Coronary artery (tissue), 2 donors: ENCODE measurements at places on chromosomes 2 and 18.
A peak's percentile ranks its signal among the peaks of the same experiment; 100 is the strongest.

DNA sequence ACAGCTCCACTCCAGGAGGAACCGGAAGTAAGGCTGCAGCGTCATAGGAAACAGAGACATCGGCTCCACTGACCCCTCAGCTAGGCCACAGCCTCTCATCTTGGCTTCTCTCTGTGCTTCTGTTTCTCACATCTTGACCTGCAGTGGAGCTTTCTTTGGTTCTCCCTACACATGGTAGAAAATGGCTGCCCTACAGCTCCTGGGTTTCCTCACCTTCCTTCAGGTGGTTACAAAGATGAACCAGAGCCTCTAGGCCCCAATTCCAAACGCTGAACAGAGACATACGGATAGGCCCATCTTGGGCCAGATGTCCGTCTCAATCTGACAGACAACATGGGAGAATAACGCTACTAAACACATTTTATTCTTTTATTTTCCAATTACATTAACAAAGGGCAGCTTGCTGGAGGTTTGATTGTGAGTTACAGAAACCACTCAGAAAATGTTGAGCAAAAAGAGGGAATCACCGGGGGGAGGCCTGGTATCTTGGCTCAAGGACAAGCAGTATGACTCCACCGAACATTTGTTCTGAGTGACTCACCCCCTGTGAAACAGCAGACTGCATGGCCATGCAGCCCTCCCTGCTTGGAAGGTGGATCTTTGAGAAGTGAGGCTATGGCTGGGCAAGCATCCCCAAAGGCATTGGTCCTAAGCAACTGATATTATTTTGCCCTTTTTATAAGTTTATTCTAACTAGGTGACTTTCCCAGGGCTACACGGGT is 303.5 kb downstream of the CDCA7 start:
- no peak for DNase-seq

- DNase-seq = no peak
Observed at GRCh38 chr2:17621781-17622180, 81.3 kb downstream of the VSNL1 start.

GRCh38 chr2:107461301-107461700 is 365.4 kb upstream of the RGPD4 start:
- no peak for DNase-seq

- DNase-seq = no peak
Observed at GRCh38 chr2:105249181-105249580, 7.6 kb downstream of the GPR45 start.

GRCh38 chr2:121648206-121649148 is 785 bp downstream of the CLASP1 start:
- DNase-seq = no peak

DNA sequence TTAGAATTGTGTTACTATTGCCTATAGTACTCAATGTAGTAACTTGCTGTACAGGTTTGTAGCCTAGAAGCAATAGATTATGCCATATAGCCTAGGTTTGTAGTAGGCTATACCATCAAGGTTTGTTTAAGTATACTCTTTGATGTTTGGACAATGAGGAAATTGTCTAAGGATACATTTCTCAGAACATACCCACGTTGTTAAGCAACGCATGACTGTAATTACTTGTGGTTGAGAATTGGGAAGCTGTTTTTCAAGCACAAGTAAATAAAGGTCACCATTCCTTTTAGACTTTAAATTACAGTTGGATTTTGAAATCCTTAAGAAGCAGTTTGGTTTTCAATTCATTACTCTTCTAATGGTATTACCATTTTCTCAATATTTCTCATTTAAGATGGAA is 89.8 kb upstream of the KCNH7 start:
- DNase-seq = no peak

DNA sequence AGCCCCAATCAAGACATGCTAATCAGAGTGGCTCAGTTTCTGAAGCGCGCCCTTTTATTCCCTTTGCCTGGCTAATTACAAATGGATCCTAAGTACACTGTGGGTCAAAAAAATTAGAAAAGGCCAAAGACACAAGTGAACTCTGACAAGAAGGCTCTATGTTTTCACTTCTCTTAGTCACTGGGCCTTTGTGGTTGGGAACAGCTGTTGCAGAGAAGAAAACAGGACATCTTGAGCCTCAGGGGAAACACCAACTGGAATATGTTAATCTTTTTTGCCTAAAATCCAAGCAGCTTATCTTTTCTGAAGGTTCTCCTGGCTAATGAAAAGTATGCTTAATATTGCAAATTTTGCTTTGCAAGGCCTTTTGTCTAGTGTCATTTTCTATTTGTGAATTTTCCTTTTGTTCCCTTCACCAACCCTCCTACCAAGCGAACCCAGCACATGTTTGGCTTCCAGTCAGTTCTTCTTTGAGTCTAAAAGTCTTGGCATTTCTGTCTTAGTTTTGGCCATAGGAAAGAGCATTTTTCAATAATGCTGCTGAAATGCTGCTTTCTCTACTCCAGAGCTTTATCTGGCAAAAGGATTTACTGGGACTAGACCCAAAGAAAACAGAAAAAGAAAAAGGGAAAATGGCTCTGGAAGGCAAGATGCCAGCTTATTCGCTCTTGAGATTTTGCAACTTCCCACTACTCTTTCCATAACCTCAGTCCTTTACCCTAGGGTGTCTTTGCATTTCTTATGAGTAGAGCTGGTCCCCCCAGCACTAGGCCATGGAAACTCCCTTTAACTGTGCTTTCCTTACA is 440.2 kb upstream of the ST6GAL2 start:
- no peak for DNase-seq

GRCh38 chr2:165933211-165933910 is 20.2 kb downstream of the TTC21B start:
- DNase-seq = no peak

DNA sequence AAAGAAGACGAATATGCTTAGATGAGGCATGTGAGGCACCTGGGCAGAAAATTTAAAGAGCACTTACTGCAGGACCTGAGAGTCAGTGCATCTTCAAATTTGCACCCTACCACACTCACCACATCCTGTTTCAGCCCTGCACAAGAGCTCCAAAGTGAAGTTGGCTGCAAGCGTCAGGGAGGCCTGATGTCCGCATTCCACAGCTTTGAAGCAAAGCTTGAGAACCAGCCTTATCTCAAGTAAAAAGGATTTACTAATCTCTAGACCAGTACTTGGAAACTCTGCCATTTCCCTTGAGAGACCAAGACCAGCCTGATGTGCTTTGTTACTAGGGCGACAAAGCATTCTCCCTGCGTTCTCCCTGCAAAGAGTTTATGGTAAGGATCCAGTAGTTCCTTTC is 3.4 kb upstream of the ASNSD1 start:
- DNase-seq = peak; percentile 78

DNA sequence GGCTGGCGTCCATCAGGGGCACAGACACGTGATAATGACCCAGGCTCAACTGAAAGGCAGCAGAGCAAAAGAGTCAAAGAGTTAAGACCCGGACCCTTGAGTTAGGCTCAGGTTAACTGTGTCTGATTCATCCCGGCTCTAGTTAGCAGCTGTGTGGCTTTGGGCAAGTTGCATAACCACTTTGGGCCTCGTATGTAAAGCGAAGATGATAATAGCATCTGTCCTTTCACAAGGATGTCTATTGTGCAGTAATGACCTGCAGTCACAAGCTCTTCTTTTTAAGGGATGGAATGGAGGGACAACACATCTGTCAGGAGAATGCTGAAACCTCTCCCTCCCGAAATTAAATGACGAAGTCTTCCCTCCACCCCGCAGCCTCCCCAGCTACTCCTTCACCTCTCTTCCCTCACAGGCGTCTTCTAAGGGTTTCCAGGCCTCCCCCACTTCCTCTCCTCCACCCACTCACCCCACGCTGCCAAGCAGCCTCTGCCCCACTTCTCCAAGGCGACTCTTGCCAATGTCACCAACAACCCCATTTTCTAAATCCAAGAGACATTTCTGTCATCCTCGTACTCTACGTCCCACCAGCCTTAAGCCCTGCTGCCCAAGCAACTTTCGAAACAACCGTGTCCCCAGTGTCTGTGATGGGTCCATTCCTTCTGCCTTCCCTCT is 135.1 kb upstream of the ID2 start:
- peak; percentile 71 for DNase-seq

DNA sequence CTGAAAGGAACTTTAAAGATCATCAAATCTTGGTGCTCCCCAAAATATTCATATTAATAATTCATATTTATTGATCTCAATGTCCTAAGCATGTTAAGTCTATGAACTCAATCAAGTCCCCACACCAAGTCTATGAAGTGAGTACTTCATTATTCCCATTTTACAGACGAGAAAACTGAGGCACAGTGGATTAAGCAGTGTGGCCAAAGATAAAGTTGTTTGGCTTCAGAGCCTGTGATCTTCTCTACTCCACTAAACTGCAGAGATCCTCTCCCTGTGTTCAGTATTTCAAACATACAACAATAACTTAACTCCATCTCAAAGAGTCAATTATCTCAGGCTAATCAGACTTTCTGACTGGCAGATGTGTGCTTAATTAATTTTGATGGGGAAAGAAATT is 29.8 kb downstream of the KCNK3 start:
- no peak for DNase-seq

DNA sequence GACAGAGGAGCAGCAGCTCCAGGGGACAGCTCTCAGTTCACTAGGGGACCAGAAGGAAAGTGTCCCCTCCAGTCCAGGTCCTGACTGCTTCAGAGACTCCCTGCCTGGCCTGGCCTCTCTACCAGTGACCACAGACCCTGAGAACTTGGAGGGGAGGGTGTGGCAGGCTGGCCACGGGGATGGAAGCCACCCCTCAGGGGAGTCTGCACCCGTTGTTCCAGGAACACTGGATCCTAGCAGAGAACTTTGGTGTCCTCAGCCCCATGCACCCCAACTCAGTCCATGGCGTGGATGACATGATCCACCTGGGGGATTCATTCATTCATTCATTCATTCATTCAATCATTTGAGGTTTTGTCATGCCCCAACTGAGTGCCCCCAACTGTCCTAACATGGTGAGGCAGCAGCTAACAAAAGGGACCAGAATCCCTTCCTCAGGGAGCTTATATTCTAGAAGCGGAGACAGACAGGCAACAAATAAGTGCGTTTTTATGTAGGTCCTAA is 31.9 kb downstream of the MYO7B start:
- peak; percentile 59 for DNase-seq

GRCh38 chr2:61065714-61066709 is at the start of gene SANBR:
Gene SANBR, plus strand, starts transcription at chr2:61065871. Its CDS starts 4,480 bp downstream, at chr2:61070351.
- peak; percentile 89 for DNase-seq

- no peak for DNase-seq
Observed at GRCh38 chr2:152444448-152444847, 109.5 kb downstream of the FMNL2 start.

DNA sequence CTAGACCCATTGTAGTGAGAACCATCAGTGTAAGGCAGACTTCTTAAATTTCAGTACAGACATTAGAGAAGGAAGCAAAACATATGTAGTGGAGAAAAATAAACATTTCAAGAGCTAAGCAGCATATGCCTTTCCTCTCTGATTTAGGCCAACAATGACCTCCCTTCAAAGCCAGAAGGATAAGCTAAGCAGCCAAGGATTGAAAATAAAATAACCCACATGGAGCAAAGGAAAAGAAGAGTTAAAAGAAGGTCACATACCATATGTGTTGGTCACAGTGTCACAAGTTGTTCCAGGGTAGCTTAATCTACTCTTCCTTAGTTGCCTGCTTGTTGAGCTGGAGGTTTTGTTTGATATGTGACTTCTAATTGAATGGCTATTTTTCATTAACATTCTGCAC is 15.6 kb upstream of the LAMA1 start:
- no peak for DNase-seq

DNA sequence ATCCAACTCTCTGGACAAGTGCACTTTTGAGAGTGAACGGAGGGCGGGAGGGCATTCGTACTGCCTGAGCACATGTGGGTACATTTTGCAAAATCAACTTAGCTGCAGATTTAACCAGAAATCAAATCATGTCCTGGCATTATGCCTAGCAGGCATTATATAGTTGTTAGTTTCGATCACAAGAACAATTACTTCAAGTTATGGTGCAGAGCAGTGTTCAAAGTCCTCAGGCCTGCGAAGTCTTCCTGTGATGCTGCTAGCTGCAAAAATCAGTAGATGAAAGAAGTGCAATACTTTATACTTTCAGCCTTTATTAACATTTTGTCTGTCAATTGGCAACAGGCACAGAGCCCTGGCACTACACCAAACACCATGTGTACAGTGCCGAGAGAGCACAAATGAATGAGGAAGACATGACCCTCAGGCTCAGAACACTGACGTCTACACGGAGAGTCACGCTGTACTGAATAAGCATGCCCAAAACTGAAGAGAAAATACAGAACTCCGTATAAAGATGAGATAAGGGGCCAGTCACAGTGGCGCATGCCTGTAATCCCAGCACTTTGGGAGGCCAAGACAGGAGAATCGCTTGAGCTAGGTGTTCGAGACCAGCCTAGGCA is 92.1 kb upstream of the CREB1 start:
- DNase-seq = no peak

DNA sequence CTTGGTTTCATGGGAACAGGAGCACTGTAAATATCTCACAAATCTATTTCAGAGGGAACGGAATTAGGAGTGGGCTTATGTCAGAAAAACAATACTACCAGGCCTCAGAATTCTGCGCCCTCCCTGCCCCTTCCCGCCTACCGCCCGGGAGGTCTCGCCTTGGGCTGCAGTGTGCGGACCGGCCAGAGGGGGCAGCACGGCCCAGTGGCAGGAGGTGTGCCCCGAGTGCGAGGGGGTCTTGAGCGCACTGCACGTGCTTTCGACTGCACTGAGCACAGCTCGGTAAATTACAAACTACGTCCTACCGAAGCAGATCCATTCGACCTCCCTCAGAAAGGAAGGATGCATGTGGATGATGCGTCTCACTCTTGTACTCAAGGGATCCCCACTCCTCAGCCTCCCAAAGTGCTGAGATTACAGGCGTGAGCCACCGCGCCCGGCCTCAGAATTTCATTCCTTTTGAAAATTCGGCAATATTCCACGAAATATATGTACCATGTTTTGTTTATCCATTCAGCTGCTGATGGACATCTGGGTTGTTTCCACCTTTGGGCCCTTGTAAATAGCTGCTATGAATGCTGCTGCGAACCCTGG is 297.0 kb downstream of the BCL2 start:
- DNase-seq = no peak

GRCh38 chr2:206881708-206882410 is 57.5 kb upstream of the CPO start:
- no peak for DNase-seq

- DNase-seq = no peak
Observed at GRCh38 chr18:28802546-28802945, 625.6 kb upstream of the CDH2 start.

DNA sequence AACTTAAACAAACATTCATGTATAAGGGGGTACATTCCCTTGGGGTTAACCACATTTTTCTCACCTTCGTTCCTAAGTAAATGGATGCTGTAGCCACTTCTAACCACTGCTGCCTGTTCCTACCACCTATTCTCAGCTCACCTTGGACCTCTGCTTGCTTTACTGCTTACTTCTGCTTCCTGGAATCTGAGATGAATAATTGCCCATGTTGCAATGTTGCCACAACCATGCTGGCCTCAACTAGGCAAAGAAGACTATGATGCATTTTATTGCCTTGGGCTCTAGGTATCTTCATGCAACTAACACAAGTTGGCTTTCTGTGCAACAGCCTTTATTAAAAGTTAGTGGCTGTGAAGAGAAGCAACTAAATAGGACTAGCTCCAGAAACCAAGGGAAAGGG is 106.3 kb upstream of the TCF4 start:
- no peak for DNase-seq
